Thymus (tissue), 14 donors: ENCODE measurements at places on chromosomes 12 and 14.
A peak's percentile ranks its signal among the peaks of the same experiment; 100 is the strongest.

DNA sequence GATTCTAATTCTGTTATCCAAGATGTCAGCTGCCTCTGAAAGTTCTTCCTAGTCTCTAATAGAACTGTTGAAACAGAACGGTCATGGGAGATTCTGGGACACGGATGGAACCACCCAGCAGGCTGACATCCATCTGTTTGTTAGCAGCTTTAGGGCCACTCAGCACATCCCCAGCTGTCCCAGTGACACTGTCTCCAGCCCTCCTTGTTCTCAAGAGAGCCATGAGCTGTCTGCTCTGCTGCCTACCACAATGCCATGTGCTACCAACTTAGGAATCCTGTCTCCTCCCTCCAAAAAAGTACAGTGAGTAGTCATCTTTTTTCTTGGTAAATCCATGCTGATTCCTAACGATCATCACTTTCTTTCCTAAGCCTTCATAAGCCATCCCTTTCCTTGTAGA is 130.5 kb downstream of the ZFP36L1 start:
- no peak overlapping the region for H3K4me3 ChIP-seq
- no peak for DNase-seq
- no peaks in the 10 kb centered on the region for H3K36me3 ChIP-seq
- H3K27me3 ChIP-seq, result no peaks in the 10 kb centered on the region
- peaks cover 22% of the 10 kb centered on the region for H3K4me1 ChIP-seq

DNA sequence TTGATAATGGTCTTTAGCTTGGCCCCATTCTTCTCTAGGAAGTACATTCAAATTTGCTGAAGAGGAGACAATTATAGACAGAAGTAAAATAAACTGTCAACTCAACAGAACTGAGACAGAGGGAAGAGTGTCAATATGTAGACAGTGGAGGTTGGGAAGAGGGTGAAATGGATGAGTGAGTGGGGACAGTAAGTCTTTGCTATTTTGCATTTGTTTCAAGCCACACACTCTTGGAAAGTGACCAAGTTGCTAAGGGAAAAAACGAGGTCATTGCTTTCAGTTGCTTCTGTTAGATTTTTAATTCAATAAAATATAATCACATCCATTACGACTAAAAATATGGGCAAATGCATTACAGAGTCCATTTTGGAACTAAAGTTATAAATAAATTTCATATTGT is 47.8 kb downstream of the BTBD7 start:
- no peaks in the 10 kb centered on the region for H3K27me3 ChIP-seq
- H3K36me3 ChIP-seq, result peaks cover 4% of the 10 kb centered on the region
- DNase-seq, result no peak
- no peak overlapping the region for H3K4me3 ChIP-seq
- H3K4me1 ChIP-seq, result no peaks in the 10 kb centered on the region

GRCh38 chr12:57821474-57822214 is 3.1 kb upstream of the AVIL start:
- no peaks in the 10 kb centered on the region for H3K27me3 ChIP-seq
- H3K4me1 ChIP-seq, result peaks cover 3% of the 10 kb centered on the region
- H3K27ac ChIP-seq, result no peak overlapping the region
- no peak for DNase-seq

DNA sequence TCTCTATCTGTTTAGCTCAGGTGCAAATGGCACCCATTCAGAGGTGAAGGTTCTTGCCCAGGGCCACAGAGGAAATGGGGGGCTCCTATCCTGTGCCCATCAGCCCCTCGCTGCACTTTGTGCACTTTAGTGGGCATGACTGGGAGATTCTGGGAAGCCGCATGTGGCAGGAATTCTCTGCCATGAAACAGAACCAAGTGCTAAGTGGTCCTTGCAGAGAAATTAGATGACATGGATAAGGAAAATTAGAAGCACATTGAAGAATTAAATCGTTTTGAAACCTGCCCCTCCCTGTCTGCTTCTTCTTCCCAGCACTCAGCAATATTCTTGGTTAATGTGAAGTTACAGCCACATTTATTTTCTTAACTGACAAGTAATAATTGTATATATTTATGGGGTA is 185.2 kb upstream of the RTL1 start:
- no peak overlapping the region for H3K27ac ChIP-seq
- no peaks in the 10 kb centered on the region for H3K36me3 ChIP-seq
- H3K4me1 ChIP-seq, result no peaks in the 10 kb centered on the region
- no peaks in the 10 kb centered on the region for H3K27me3 ChIP-seq
- DNase-seq, result no peak

- no peak overlapping the region for H3K4me3 ChIP-seq
- H3K27ac ChIP-seq, result peak overlapping the region; percentile 92
- H3K36me3 ChIP-seq, result no peaks in the 10 kb centered on the region
- DNase-seq, result no peak
- H3K4me1 ChIP-seq, result peaks cover 51% of the 10 kb centered on the region
- no peaks in the 10 kb centered on the region for H3K27me3 ChIP-seq
Measured at GRCh38 chr14:92759300-92759678, 10.9 kb upstream of the LGMN start.
